Smooth muscle cell of the umbilical artery (primary cell): ENCODE measurements at places on chromosomes 12 and 14. TPM values are rescaled to one million over a fixed set of nuclear protein-coding genes. Genes with fewer than 3 reads are reported as not detected.

Gene RNASE7
- total RNA-seq, result not detected in 2 replicates

Gene TSPAN8
- total RNA-seq, result 0.30 TPM in 1 of 2 replicates, not detected in the other

Gene CLEC1A
- total RNA-seq, result not detected in 2 replicates

Gene GARIN6
- not detected in 2 replicates for total RNA-seq

Gene PRH1
- total RNA-seq, result 17.6 and 21.4 TPM in 2 replicates
